ENCODE measurements at places on chromosomes 11 and 22.

DNA sequence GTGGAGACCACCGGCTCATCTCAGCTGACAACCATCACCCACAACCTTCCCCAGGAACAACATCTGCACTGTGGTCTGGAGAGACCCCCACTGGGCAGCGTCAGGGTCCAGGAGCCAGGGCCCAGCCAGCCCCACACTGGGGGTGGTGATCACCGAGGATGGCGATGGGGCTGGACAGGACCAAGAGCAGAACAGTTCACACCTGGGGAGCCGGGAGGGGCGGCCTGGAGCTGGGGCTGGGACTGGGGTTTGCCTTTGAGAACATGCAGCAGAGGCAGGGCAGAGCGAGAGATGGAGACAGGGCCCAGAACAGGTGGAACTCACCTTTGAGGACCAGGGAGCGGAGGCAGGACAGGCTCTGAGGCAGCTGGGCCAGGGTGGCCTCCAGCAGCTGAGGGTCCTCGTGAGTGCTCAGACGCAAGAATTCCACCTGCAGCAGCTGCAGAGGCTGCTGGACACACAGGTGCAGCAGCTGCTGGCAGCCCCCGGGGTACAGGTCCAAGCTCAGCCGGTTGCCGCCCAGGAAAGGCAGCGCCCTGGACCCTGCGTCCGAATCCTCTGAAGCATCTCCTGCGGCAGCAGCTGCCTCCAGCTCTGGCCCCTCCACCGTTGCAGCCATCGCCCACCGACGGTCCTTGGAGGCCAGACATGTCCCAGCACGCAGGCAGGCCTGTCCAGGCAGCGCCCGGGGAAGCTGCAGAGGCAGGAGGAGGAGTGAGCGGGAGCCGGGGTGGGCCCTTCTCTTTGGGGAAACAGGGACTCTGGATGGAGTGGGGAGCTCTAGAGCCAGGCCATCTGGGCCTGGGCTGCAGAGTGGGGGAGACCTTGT lies 1.0 kb downstream of the PIDD1 start:
- DNase-seq = no peak

DNA sequence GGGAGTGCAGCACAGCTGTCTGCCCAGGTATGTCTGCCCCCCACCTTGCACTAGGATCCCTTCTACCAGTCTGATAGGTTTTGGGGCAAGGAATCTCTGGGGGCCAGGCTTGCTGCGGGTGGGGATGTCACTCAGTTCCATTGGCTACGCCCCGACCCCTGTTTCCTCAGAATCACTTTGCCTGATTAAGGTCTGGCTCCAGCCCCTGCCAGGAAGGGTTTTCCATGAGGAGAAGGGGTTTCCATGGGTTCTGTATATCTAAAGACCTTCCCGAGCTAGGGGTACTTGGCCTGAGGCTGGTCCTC lies 14.0 kb downstream of the OTOG start:
- DNase-seq = no peak

GRCh38 chr11:3140291-3140603 lies 24.9 kb downstream of the OSBPL5 start:
- no peak for DNase-seq

DNA sequence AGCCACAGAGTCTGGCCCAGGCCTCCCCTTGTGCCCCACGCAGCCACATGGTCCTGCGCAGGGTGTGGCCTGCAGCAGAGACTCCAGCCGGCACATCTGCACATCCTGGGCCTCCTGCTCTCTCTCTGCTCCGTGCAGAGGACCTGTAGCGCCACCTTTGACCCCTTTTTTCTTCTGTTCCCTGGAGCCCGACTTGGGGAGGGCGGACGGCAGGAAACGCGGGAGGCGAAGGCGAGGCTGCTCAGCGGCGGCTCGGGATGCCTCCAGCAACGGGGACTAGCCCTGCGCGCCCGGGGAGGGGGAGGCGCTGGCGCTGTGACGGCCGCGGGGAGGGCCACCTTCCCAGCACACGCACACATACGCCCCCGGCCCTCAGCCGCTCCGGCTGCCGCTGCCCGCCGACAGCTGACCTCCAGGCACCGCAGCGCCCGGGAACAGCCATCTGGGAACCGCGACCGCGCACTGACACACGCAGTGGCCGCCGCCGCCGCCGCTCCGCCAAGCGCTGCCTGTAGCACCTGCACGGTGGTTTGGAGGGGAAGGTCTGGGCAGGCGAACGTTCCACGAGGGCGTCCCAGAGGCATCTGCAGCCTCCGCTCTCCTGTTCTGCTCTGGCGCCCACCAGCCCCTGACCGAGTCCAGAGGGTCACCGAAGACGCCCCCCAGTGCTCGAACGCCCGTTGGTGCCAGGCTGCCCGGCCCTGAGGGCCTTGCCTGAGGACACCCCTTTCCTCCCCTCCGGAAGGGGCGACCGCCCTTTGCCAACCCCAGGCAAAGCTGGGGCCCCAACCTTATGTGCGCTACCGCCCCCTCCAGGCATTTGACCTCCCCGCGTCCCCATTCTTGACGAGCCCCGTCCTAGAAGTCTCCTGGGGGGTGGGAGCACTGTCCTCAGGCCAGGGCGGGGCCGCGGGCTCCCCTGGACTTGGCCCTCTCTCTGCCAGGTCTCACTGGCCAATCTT lies 16.9 kb upstream of the C22orf42 start:
- DNase-seq = no peak

- DNase-seq = no peak
Measured at GRCh38 chr11:9028581-9028980, 24.8 kb upstream of the NRIP3 start.

DNA sequence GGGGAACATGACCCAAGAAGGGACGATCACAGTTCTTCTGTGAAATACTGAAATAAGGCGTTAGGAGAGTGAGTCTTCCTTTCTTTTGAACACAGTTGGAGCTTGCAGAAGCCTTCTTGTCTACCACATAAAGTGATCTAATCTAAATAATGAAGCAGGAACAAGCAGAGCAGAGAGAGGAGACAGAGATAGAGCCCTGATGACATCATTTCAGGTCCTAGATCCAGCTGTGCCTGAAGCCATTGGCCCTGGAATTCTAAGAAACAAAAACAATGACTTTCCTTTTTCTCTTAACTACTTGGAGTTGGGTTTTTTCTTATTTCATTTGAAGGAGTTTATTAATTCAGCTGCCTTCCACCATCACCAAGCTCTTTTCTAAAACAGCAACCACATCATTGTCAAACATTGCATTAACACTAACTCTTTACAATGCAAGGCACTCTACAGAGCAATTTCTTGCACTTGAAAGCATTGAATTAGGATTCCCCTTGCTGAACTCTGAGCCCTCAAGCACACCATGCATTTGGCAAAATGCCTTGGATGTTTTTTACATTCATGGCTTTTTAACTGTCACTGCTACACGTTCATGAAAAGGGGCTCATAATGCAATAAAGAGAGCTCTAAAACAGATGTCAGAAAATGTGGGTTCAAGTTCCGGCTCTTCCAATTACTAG lies 117.2 kb upstream of the TIMP3 start:
- DNase-seq = no peak

GRCh38 chr22:39117585-39118191 lies 20.6 kb downstream of the APOBEC3H start:
- DNase-seq = peak; percentile 79

DNA sequence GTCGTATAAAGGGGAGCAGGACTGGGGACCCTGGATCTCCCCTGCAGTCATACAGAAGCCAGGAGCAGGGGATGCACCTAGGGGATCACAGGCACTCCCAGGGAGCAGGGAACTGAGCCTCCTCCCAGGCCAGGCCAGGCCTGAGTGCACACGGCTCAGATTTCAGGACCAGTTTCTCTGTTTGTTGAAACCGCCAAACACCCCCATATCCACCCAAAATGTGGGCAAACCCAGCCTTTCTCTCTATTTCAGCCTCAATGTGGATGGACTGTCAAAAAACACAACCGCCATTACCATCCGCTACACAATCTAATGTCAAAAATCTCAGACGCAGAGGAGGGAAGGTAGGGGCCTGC lies 17.5 kb downstream of the MN1 start:
- no peak for DNase-seq

GRCh38 chr11:108754901-108755625 lies 90.2 kb downstream of the DDX10 start:
- DNase-seq = no peak

GRCh38 chr22:41935015-41935351 lies 8.4 kb upstream of the TNFRSF13C start:
- no peak for DNase-seq

DNA sequence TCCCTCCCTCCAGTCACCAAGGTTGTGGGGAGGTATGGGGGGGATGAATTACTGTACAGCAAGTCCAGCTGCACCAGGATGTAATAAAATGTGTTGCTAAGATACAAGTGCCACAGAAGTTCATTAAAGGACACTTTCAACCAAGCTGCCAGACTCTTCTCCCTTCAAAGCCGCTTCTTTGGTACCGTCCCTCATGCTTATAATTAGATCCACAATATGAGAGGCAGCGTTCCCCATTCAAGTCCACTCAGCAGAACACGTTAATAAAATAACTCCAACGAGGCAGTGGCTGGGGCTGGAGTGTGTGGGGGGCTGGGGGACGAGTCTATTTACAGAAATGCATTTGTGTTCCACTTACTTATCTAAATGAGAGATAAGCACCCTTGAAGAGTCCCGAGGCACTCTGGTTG lies 14.7 kb downstream of the PHF21B start:
- DNase-seq = no peak

- no peak for DNase-seq
Measured at GRCh38 chr22:23147617-23148387, 2.5 kb downstream of the RAB36 start.

GRCh38 chr11:108858622-108859021 lies 193.8 kb downstream of the DDX10 start:
- DNase-seq = no peak

DNA sequence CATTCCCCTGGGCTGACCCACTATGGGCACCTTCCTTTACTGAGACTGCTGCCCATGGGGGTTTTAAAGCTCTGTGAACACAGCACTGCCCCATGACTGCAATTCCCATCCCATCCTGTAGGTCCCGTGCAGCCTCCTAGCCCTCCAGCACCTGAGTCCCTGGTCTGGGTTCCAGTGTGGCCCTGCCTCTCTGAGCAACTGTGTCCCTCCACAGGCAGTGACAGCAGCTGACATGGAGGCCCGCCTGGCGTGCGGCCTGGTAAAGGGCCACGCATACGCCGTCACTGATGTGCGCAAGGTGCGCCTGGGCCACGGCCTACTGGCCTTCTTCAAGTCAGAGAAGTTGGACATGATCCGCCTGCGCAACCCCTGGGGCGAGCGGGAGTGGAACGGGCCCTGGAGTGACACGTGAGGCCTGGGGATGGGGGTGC lies 12.6 kb downstream of the OMP start:
- no peak for DNase-seq

DNA sequence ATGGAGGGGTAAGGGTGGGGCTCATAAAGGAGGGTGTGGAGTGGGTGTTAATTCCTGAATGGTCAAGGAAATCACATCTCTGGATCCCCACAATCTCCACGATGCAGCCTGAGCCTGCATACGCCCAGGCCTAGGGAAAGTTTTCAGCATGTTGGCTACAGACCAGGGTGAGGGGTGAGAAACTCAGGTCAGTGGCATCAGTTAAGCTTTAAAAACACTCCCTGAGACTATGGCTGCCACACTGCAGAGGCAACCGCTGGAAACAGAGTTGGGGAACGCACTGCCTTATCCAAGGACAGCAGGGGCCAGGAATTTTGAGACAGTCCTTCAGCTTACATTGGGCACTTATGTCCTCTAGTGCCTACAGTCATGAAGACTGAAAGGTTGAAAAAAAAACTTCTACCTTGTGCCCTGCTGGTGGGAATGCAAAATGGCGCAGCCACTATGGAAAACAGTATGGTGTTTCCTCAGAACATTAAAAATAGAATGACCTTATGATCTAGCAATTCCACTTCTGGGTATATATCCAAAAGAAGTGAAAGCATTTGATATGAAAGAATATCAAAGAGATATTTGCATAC lies 19.7 kb downstream of the DKK3 start:
- no peak for DNase-seq

DNA sequence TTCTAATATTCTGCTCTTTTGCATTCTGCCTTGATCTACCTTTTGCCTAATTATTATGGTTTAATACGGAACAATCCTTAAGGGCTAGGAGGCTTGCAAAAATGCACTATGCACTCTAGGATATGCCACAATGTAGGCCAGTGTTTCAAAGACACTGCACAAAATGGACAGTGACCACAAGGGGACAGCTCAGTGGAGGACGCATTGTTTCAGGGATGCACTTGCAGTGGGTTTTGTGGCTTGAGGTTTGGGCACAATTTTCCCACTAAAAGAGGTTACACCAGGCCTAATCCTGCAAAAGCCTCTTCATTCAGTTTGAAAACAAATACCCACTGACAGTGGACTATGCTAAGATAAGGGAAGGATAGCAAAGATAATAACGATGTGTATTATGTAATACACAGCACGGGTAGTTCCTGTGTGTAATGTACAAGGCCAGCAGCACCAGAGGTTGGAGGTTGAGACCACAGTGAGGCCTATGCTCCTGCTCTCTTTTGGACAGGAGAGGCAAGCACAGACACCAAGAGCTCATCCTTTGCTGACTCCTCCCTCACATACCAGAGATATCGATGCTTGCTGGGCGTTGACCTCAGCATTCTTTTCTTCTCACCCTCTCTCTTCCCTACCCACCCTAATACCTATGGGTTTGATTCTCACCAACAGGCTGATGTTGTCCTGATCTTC lies 12.7 kb downstream of the MAP6 start:
- DNase-seq = no peak

DNA sequence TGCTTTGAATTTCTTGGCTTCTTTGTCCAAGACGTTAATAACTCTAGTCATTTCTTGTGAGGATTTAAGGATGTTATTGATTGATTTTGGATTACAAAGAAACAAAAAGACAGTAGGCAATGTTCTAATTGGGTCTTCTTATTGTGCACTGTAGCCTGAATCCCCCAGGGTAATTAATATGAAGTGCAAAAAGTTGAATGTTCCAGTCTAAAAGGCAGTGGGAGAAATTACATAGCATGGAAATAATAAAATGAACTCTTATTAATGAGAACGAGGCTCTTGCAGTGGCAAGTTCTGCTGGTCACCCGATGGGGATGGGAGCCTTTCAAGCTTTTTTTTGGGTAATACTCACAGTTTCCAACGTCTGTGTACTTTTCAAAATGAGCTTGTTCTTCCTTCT lies 45.6 kb downstream of the UBASH3B start:
- DNase-seq = no peak

DNA sequence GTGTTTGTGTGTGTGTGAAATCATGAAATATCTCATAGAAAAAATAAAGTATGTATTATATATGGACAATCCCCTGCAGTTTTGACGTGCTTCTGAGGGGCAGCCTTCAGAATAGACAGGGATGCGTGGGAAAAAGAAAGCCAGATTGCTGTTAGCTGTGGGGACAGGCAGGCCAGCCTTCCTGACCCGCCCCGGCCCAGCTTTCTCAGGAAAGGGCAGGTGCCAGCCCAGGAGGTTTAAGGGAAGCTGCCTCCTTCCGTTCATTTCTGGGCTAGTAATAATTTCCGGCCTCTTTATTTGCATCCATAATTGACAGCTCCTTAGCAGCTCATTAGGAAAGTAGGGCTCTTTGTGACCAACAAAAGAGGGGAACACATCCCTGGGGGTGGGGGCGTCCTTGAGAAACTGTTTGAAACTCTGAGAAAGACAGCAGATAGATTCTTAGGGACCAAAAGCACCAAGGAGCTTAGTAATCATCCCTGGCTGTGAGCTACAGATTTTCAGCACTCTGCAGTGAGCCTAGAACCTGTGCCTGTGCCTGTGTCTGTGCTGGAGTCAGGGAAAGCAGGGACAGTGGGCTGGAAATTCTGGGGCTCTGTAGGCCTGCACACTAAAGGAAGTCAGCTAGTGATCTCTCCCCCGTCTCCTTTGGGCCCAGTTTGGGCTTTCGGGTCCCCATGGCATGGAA lies 632.9 kb upstream of the CADM1 start:
- DNase-seq = no peak

GRCh38 chr11:65891219-65892136 lies 1.0 kb downstream of the CCDC85B start:
- DNase-seq = no peak
